ENCODE measurements at places on chromosomes 2 and 18.

GRCh38 chr18:76493213-76494161 is 1.6 kb downstream of the ZNF516 start:
- DNase-seq: no peak

- no peak for DNase-seq
Measured at GRCh38 chr18:73647391-73647790, 500.2 kb downstream of the FBXO15 start.

GRCh38 chr2:68031043-68031442 is 31.8 kb downstream of the C1D start:
- DNase-seq: no peak

DNA sequence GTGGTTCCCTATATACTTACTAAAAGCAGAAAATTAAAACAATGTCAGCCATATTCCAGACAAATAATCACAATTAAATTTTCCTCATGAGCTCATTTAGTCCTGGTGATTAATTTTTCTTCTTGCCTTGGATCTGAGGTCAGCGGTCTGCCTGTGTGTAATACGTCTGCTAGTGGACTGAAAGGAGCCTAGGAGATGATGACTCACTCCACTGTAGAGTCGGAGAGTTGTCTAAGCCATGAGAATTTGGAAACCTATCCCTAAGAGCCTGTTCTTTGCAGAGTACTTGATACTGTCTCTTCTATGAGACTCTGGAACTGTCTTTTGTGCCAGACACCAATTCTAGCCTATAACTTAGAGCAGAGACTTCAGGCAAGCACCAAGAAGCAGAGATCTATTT is 94.2 kb upstream of the RAB27B start:
- no peak for DNase-seq

- DNase-seq: peak; percentile 44
Measured at GRCh38 chr2:26561918-26562810, 79.0 kb downstream of the CIB4 start.

DNA sequence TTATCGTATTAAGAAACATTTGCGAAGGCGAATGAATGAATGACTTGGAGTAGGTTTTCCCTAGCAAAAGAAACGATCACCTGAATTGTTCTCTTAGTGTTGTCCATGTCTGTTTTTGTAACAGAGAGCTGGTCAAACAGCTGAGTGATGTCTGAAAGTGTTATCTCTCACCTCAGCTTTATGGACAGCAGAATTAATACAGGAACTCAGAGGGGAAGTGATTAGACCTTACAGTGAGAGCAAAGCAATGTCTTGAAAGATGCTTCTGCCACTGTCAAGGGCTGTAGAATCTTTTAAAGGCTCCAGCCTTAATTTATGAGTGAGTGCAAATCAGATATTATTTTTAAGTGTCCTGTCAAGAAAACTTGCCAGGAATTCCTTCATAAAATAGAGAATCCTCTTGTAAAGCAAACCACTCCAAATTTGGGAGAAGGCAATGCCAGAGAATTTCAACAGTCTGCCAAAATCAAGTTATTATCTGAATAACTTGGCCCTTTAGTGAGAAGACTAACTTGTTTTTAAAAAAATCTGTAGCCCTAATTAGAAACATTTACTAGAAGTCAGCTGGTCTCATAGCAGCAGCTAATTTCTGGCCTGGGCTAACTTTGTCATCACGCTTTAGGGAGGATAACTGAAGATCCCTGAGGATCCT is 60.7 kb downstream of the CDC42EP3 start:
- DNase-seq: no peak

DNA sequence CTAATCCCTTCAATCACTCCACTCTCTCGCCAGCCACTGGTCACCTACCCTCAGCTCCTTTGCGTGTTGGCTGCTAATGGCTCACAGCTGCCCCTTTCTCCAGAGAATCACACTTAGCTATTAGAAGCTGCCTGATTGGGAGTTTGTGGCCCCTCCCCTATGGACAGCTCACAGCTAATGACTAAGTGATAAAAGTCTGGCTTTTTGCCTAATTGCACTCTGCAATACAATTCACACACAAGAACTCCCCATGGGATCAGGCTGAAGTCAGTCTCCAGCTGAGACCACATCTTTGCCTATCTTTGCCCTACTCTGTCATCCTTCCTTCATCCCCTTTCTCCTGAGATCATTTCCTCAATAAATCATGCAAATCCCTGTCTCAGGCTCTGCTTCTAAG is 701.9 kb upstream of the RAB6C start:
- no peak for DNase-seq

- DNase-seq: no peak
Measured at GRCh38 chr2:179355881-179356280, 91.2 kb upstream of the SESTD1 start.

DNA sequence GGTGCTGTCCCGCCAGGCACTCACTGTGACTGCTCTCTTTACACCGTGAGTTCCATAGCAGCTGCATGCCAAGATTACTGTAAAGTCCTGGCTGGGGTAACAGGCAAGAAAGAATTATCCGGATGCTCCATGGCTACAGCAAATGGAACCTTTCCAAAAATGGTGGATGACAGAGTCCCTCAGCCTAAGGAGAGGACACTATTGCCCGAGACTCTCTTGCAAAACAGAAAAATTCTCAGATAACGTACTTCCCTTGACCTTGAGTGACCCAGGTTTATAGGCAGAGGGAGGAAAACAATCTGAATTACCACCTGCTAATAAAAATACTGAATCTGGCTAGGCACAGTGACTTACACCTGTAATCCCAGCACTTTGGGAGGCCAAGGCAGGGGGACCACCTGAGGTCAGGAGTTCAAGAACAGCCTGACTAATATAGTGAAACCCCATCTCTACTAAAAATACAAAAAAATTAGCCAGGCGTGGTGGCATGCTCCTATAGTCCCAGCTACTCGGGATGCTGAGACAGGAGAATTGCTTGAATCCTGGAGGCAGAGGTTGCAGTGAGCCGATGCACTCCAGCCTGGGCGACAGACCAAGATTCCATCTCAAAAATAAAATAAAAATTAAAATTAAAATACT is 4.5 kb downstream of the CYS1 start:
- no peak for DNase-seq

- no peak for DNase-seq
Measured at GRCh38 chr2:170391018-170391417, 213.1 kb downstream of the MYO3B start.
